MG63 (cell line): ENCODE measurements at places on chromosomes 11 and 22. TPM values are rescaled to one million over a fixed set of nuclear protein-coding genes. Genes with fewer than 3 reads are reported as not detected.

Gene OR5D18
- total RNA-seq: not detected in 2 replicates

Gene CCDC82
- 3.4 and 9.9 TPM in 2 replicates for total RNA-seq

Gene IFITM10
- 0.03 and 1.8 TPM in 2 replicates for total RNA-seq

Gene FOLR1
- 0.23 and 3.0 TPM in 2 replicates for total RNA-seq

Gene NXPE4
- not detected in 2 replicates for total RNA-seq

Gene NPTXR
- total RNA-seq: 0.76 and 1.8 TPM in 2 replicates

Gene CD3E
- total RNA-seq: not detected in 2 replicates

Gene LIPT2
- 2.1 and 5.3 TPM in 2 replicates for total RNA-seq

Gene POU2AF2
- total RNA-seq: not detected in 2 replicates

Gene PLXNB2
- total RNA-seq: 65.6 and 80.7 TPM in 2 replicates

Gene CHORDC1
- 73.8 and 189 TPM in 2 replicates for total RNA-seq

Gene CHEK1
- total RNA-seq: 44.2 and 107 TPM in 2 replicates

Gene C11orf52
- total RNA-seq: not detected in 2 replicates

Gene HORMAD2
- total RNA-seq: not detected in 2 replicates

Gene AIFM3
- 0.56 TPM in 1 of 2 replicates, not detected in the other for total RNA-seq

Gene BDNF
- total RNA-seq: 20.6 and 21.2 TPM in 2 replicates

Gene OR2AG2
- total RNA-seq: 0.33 TPM in 1 of 2 replicates, not detected in the other

Gene OR51B6
- not detected in 2 replicates for total RNA-seq

Gene TMEM134
- total RNA-seq: 39.4 and 44.2 TPM in 2 replicates

Gene BUD13
- total RNA-seq: 22.9 and 25.6 TPM in 2 replicates

Gene SLC22A8
- not detected in 2 replicates for total RNA-seq

Gene C11orf86
- 0.59 TPM in 1 of 2 replicates, not detected in the other for total RNA-seq

Gene TUBA8
- total RNA-seq: 0.46 and 3.8 TPM in 2 replicates

Gene CXCR5
- not detected in 2 replicates for total RNA-seq

Gene ALDH3B1
- 7.5 and 14.0 TPM in 2 replicates for total RNA-seq

Gene C11orf65
- total RNA-seq: 0.92 TPM in 1 of 2 replicates, not detected in the other

Gene PHF21B
- total RNA-seq: not detected in 2 replicates

Gene POLD4
- total RNA-seq: 17.3 and 40.1 TPM in 2 replicates

Gene TRIM6
- total RNA-seq: 2.5 and 4.1 TPM in 2 replicates

Gene ADORA2A
- 0.16 and 2.0 TPM in 2 replicates for total RNA-seq

Gene AP1B1
- total RNA-seq: 49.3 and 75.2 TPM in 2 replicates

Gene ANGPTL5
- total RNA-seq: 0.10 TPM in 1 of 2 replicates, not detected in the other

Gene CFAP300
- 1.3 and 6.4 TPM in 2 replicates for total RNA-seq

Gene CHST1
- total RNA-seq: not detected in 2 replicates

Gene OR2D2
- total RNA-seq: not detected in 2 replicates

Gene PKP3
- 7.6 and 24.1 TPM in 2 replicates for total RNA-seq

Gene C22orf31
- not detected in 2 replicates for total RNA-seq

Gene CHRM1
- 0.22 and 1.3 TPM in 2 replicates for total RNA-seq

Gene MS4A3
- not detected in 2 replicates for total RNA-seq

Gene C22orf15
- total RNA-seq: 0.30 TPM in 1 of 2 replicates, not detected in the other

Gene CASP1
- total RNA-seq: 0.20 and 2.3 TPM in 2 replicates

Gene RAB1B
- 101 and 103 TPM in 2 replicates for total RNA-seq

Gene GPR83
- total RNA-seq: not detected in 2 replicates
